ENCODE measurements at places on chromosomes 1 and 21.

DNA sequence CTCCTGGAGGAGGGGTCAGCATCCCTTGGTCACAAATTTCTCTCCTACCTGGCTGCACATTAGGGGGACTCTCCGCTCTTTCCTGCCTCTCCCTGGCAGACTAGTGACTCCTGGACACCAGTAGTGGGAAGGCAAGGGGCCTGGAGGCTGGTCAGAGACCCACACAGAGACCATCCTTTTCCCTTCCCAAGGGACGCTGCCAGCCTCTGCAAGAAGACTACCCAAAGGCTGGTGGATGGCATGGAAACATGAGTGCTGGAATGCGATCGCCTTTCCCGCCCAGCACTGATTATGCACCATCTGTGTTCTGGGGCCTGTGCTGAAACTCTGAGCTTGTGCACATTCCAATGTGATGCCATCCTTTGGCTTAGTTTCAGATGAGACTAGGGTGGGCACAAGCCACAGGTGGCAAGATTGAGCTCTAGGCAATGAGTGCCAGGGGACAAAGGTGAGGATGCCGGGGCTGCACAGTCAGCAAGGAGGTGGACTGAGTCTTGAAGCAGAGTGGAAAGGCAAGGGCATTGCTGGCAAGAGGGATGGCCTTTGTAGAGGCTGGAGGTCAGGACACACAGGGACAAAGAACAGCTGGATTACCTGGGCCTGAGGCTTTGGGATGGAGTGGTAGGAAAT lies 12.6 kb upstream of the EPS8L3 start:
- no peak for DNase-seq

- no peak for DNase-seq
Measured at GRCh38 chr21:41952568-41953248, 1.1 kb downstream of the C2CD2 start.

DNA sequence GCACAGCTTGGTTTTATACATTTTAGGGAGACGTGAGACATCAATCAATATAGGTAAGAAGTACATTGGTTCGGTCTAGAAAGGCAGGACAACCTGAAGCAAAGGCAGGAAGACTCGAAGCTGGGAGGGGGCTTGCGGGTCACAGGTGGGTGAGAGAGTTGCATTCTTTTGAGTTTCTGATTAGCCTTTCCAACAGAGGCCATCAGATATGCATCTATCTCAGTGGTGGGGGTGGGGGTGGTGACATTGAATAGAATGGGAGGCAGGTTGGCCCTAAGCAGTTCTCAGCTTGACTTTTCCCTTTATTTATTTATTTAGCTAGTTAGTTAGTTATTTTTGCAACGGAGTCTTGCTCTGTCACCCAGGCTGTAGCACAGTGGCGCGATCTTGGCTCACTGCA lies 85.6 kb downstream of the WDR4 start:
- no peak for DNase-seq

DNA sequence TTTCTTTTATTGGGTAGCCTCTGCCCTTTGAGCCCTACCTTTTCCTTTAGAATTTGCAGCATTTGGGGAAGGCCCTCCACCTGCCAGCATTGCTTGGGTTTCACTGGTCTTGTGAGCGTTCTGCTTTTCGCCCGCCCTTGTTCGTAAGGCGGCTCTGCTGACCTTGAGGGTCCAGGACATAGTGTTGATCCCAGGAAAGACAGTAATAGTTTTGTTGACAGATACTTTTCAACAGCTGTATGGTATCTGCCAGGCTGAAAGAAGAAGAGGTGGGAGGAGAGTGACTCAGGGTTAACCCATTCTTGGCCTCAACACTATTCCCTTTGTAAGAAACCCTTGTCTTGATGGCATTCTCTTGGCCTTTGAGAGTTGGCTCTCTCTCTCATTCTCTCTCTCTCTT lies 113.4 kb upstream of the SPAG17 start:
- DNase-seq, result no peak

DNA sequence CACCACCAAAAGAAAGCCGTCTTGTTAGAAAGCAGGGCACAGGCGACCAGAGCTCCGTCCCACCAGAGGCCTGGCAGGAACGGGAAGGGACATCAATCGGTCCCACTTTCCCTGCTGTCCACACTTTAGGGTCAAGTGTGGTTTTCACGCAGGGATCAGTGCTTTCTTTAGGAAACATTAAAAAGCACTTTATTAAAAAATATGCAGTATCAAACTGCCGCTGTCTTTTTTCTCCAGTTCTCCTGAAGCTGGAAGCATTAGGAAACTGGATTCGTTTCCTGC lies 437 bp downstream of the IFNLR1 start:
- DNase-seq, result no peak

- peak; percentile 7 for DNase-seq
Measured at GRCh38 chr1:29514361-29515169, 278.2 kb downstream of the PTPRU start.

DNA sequence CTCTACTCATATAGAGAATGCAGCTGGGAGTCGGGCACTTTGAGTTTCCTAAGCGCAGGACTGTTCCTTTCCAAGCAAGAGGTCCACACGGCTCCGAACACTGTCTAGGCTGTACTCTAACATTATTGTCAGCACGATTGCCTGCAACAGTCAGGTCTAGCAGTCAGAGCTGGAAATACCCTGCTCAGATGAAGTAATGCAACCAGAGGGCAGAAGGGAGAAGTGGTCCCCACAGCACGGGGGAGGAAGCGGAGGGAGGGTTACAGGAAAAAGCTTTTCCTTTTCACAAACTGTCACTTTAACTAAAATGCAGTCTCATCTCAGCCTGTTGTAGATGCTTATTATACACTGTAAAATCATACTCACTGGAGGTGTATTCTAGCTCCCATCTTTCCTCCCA lies 98.9 kb upstream of the SLC44A3 start:
- DNase-seq, result no peak
